Immature natural killer cell (primary cell): ENCODE measurements at places on chromosomes 13 and 19.

GRCh38 chr13:97226013-97226412 is 3.9 kb downstream of the MBNL2 start:
- no peak for DNase-seq

DNA sequence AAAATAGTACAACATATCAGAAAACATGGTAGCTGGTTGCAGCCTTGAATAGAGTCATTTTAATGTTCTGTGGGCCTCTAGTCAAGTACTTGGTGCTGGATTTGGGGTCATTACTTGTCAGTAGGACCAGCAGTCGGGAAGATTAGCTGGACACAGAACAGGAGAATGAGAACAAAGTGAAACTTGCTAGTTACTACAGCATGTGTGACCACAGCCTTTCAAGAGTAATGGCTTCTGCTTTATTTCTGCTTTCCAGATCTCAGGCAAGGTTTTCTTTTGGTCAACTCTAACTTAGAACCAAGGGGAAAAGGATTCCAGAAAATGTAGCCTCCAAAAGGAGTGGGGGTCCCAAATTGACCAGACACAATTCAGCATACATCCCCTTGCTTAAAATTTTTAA is 17.1 kb upstream of the VWA8 start:
- DNase-seq: no peak

GRCh38 chr19:50300051-50300450 is 29.1 kb downstream of the KCNC3 start:
- no peak for DNase-seq

- DNase-seq: no peak
Observed at GRCh38 chr13:65095161-65096082, 2134.7 kb downstream of the PCDH9 start.

DNA sequence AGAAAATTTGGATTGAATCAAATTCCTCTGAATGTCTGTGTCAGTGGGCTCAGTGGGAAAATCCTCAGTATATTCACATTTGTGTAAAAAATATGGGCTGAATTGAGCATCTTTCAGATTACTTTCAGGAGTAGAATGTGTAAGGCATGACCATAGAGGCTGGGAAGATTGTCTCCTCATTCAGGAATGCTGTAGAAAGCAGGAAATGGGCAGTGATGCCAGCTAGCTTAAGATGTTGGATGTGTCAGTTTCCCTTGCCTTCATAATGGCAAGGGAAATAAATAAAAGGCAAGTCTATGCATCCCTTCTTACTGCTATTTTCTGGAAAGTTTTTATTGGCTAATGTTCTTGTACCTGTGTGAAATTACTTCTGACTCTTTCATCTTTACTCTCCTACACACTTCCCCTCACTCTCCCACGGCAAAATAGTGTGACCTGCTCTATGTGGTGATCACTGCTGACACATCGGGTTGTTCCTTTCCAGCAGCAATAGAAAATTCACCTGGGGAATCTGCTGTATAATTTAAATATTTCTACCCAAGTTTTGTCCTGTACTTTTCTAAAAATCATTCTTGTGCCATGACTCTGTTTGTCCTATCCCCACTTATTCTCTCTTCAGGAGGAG is 103.2 kb downstream of the LMO7 start:
- no peak for DNase-seq

DNA sequence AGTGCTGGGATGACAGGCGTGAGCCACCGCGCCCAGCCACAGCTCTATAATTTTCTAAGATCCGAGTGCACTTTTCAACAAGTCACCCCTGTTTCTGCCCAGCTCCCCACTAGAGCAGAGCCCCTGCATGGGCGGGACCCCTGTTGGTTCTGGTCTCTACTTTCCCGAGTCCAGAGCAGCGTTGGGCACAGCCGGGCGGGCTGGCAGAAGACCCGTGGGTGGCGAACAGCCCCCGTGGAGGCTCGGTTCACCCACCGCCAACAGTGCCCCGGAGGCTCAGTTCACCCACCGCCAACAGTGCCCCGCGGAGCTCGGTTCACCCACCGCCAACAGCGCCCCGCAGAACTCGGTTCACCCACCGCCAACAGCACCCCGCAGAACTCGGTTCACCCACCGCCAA is 40.8 kb downstream of the ADPRHL1 start:
- no peak for DNase-seq
